SJSA1 (cell line): ENCODE measurements at places on chromosomes 2 and 18. TPM values are rescaled to one million over a fixed set of nuclear protein-coding genes. Genes with fewer than 3 reads are reported as not detected.
A peak's percentile ranks its signal among the peaks of the same experiment; 100 is the strongest.

SRD5A2 gene
- not detected in 2 replicates for total RNA-seq

DNA sequence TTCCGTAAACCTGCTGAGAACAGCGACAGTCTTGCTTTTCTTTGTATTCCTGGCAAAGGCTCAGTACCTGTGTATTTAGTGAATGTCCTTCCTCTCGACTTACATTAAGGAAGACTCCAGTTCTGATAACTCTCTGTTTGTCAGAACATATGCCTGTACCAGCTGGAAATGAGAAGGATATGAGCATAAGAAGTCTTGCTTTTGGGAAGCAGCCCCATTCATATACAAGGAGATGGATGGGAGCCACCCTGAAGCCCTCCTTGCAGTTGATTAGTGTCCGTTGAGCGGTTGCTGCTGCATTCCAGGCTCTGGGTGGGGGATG lies 59.8 kb downstream of the SH3BP4 start:
- no peak for DNase-seq

FER1L5 gene
- total RNA-seq: not detected in 2 replicates

DNA sequence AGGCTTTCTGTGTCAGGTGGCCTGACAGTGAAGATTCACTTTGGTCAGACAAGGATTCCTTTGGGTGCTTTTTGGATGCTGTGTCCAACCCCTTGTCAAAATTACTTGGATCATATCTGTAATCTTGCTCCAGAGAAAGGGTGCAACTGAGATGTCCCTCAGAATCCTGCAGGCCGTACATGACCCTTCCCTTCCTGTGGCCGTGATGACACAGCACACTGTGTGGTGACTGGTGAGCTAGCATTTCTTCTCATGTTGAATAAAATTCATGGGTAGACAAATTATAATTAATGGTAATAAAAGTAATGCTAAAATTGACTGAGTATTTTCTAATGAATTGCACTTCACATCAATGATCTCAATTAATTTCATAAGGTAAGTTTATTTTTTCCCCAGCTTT lies 356.2 kb downstream of the LPIN1 start:
- no peak for DNase-seq

DNA sequence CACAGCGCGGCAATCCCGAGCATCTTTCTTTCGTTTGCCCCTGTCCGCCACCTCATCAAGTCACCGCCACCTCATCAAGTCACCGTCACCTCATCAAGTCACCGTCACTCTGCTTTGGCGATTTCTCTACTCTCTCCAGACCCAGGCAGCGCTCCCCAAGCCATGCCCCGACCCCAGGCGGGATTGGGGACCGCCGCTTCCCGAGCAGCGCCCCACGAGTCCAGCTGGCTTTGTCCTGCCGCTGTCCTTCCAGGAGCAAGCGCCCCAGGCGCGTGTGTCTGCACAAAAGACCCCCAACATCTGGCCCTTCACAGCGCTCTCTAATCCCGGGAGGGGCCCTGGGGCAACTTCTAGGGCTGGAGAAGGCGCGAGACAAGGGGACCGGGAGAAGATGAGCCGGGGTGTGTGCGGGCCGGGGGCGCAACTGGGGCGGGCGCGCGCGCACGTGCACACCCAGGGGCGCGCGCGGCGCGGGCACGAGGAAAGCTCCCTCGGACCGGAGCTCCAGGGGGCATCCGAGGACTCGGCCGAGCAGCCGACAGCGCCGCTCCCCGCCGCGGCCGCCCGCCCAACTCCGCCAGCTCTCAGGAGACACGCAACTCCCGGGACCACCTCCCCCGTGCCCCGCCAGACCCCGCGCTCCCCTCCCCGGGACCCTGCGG lies 633 bp upstream of the RNF152 start:
- DNase-seq: peak; percentile 70

LONRF2 gene
- 0.81 TPM in 1 of 2 replicates, not detected in the other for total RNA-seq

DNA sequence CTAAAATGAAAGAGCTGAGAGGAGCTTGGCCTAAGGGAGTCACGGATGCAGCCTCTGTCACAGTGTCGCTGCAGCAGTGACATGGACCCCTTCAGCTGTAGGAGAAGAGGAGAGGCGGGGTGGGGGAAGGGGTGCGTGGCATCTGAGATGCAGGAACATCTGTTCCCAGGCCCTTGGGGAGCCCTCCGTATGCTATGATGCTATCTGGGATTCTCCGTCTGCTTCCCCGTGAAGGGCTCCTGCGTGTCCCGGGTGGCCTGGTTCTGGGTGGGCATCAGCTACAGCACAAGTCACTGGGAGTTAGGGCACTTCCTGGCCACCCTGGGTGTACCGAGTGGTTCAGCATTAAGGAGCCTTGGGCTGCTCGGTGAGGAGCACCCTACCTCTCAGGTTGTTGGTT lies 35.6 kb upstream of the B3GNT7 start:
- DNase-seq: no peak

- DNase-seq: peak; percentile 89
Measured at GRCh38 chr2:160492401-160493226, 993 bp downstream of the RBMS1 start.

DNA sequence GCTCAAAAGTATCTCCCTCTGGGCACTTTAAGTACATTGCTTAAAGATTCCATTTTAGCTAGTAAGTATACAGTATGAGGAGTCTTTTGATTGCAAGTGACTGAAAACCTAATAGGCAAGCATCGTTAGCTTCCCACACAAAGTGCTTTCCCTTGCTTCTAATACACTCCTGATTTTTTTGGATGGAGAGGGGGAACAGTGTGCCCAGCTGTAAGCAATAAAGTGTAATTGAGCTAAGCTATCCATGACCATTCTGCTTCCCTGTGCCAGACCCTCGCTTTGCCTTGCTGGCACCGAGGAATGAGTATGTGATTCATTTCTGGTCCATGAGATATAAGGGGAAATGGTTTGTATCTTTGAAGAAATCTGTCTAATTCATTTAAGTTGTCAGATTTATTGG lies 3.8 kb upstream of the ZNF24 start:
- no peak for DNase-seq

DNA sequence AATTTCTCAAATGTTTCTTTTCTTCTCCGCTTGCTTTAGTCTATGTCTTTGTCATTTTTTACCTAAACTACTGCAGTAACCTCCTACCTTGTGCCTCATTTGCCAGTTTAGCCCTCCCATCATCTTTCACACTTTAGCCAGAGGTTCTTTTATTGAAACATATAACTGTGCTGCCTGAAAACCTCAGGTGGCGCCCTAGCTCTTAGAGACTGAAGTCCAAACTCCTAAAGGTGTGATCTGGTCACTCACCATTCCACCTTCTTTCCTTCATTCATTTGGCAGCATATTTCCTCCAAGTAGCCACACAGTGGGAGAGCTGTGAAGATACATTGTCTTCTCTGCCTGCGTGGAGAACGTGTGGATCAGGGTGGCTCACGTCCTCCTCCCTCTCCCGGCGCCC lies 98.2 kb upstream of the MAPRE2 start:
- no peak for DNase-seq

DNA sequence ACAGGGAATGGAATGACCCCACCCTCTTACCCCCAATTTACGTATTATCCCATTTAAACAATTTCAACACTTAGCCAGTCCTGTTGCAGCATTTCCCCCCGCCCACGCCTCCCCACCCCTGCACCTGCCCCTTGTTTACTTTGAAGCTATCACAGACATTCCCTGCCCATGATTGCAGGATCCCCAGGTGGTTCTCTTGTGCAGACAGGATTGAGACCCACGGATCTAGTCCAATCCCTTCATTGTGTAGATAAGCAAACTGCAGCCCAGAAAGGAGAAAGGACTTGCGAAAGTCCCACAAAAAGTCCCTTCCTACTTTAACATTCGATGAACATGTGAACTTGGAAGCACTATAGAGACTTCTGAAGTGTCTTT lies 38.9 kb downstream of the TMEM17 start:
- DNase-seq: no peak

DNA sequence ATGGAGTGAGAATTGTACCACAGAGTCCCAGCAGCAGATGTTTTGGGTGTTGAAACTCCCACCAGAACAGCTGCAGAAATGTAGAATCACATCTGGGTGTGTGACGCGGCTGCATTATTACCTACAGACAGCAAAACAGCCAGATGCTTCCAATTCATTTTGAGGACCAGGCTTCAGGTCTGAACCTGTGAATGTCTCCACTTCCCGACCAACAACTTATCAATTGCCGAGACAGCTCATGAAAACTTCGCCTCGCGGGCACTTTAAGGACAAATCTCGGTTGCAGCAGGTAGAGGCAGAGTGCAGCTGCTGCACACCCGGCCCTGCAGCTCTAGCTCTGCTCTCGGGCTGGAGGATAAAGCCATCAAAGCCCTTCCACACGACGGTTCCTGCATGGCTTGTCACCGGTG lies 202.0 kb downstream of the HRH4 start:
- no peak for DNase-seq

DNA sequence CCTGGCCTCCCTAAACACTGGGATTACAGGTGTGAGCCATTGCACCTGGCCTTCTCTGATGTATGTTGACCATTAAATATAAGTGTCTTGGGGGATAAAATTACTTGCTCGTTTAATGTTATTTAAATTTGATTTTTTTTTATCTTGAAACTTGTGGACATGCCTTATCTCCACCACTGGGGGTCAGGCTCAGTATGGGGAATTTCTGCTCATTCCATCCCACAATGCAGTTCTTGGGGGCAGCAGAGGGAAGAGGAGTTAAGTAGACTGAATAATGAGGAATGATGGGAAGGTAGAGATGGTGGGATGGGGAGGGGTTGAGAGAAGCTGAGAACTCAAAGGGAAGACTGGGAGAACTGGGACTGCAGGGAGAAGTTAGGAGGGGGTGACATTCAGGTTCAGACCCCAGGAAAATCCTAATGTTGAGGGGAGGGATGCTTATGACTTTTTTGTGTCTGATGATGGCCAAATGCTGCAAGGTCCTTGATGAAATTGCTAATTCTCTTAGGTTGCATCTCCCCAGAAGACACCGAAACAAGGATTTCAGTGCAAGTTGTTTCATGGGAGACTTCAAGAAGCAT lies 174.2 kb downstream of the MIB1 start:
- peak; percentile 14 for DNase-seq

- DNase-seq: no peak
Measured at GRCh38 chr2:108612153-108612513, 77.9 kb downstream of the LIMS1 start.

HPCAL1 gene
- total RNA-seq: 56.8 and 60.3 TPM in 2 replicates

GRCh38 chr2:60886991-60887390 lies 5.6 kb downstream of the REL start:
- DNase-seq: no peak

DNA sequence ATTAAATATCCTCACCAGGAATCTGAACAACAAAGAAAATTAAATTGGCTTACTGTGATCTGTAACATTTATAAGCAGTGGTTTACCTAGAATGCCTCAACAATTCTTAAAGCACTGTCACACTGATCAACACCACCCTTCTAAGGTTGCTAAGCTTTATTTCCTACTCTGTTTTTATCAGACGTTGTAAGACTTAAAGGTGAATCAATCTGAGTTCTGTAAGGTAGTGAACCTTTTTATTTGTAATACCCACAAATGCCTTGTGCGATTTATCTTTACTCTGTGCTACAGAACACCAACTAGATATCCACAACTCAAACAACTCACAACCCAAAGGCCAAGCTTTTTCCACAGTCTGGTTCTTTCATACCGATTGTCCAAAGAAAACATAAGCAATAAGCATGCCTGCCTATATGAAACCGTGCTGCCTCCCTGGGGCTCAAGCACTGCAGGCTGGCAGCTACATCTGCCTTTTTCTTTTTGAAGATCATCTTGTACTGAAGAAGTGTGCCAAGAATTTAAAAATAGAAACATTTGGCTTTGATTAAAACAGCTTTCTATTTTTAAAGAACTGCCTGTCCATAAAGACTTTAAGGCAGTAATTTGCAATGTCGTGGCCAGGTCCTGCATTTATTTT lies 490.7 kb downstream of the NUP35 start:
- no peak for DNase-seq

DNA sequence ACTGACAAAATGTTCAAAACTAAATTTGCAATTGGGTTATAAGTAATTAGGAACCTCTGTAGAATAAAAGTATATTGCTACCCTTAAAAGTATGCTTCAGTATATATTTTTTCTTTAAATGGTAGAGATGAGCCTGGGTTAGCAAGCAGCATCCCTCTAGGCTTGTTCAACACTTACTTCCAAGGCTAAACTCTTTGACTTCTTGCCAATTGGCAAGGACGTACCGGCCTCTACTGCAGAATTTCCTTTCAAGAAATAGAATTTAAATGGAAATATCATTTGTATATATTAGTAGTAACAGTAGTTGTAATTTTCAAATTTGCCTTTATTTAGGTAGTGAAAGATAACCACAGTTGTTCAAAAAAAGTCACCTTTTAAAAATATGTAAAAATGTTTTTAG lies 105.1 kb upstream of the SLC38A11 start:
- DNase-seq: no peak

- no peak for DNase-seq
Measured at GRCh38 chr2:11940121-11940743, 193.8 kb downstream of the LPIN1 start.

- no peak for DNase-seq
Measured at GRCh38 chr2:208370881-208371633, 35.5 kb upstream of the PTH2R start.

ZC3H8 gene
- total RNA-seq: 5.7 and 54.2 TPM in 2 replicates

MAP2 gene
- total RNA-seq: 0.21 and 0.34 TPM in 2 replicates

DNA sequence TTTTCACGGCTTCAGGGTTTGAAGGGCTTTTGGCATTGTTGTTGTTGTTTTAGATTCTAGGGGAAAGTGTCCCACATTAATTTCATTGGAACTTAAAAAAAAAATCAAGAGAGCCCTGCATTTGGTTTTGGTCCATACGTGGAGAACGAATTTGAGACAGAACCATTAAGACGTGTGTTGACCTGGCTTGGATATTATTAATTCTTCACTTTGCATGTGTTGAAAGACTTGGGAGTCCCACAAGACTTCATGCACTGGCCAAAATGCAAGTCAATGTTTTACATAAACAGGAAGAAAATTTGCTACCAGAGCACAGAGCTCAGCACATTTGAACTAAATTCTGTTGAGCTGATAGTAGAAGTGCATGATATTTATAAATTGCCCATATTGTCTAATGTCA lies 761.2 kb upstream of the ACVR2A start:
- no peak for DNase-seq

- DNase-seq: no peak
Measured at GRCh38 chr2:60313470-60314172, 239.8 kb downstream of the BCL11A start.

NR4A2 gene
- total RNA-seq: 0.61 TPM in 1 of 2 replicates, not detected in the other

SCG2 gene
- 5.0 and 6.2 TPM in 2 replicates for total RNA-seq

CNTNAP5 gene
- not detected in 2 replicates for total RNA-seq

KLHL30 gene
- total RNA-seq: 0.50 and 1.5 TPM in 2 replicates

- no peak for DNase-seq
Measured at GRCh38 chr18:7730682-7731081, 163.6 kb downstream of the PTPRM start.

PID1 gene
- total RNA-seq: 0.18 and 2.1 TPM in 2 replicates
